ENCODE measurements at places on chromosomes 4 and X.

GRCh38 chr4:151717314-151717713, 43.5 kb downstream of the GATB start:
- DNase-seq = no peak

DNA sequence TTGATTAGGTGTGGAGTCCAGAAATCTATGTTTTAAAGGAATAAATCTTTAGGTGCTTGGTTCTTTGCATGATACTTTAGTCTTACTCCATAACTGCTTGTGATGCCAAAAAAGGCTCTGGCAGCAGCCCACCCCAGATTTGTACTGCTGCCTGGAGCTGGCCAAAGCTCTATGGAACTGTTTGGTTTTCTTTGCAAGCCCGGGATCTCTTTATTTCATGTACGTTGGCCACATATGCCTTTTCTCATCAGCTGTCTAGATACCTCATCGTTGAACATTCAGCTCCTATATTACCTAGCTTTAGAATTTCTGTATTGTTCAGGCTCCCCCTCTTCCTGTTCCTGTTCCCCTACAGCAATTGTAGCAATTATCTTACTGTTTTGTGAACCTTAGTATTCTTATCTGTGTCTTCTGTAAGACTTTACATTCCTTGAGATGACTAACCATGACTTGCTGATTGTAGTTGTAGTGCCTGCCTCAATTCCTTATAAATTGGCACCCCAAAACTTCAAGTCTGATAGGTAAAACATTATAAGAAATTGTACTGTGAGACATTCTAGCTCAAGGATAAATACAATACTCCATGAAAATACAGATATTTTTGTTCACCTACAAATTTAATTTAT, 199.4 kb upstream of the GPRIN3 start:
- DNase-seq = no peak

DNA sequence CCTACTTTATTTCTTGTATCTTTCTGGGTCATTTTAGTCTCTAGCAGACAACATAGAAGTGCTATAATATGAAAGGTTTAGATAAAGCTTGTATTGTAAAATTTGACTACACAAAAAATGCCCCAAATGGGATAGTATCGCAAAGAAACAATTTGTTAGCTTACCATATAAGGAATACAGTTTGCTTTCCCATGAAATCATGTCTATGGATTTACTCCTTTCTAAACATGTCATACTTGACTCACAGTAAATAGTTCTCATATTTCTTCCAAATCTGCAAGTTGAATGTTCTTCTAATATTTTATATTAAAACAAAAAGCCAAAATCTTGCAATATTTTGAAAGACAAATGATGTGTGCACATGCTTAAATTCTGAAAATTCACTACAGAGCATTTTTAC, 103.9 kb downstream of the PPA2 start:
- DNase-seq = no peak

DNA sequence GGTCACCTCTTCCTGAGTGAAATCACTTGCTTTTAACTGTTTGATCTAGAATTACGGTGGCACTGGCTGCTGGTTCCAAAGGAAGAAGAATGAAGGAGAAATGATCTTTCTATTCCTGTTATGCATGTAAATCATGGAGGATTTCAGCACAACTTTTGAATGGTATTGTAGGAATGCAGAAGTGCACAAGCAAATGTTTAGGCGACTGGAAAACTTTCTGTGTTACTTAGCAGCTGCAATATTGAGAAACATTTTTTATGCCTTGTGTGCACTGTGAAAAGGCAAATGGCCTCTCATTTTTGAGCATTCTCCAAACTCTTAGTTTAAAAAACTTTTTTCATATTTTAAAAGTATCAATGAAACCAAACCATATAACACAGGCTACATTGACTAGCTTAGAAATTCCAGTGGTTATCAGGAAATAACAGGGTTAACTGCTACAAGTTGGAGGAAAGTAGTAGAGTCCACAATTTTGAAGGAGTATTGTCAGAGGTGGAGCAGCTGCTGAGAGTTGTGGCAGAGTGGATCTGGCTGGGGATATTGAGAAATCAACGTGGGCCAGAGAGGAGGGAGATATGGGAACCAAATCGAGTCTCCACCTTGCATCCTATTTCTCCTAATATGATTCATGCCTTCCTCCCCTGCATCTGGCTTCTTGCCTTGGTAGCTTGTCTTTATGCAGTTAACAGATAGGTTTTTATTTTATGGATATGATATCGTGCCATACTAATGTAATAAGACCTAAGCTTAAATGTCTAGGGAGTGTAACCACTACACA, 32.0 kb upstream of the FHL1 start:
- DNase-seq = no peak

- DNase-seq = no peak
Measured at GRCh38 chr4:33369446-33369845, 2649.3 kb downstream of the PCDH7 start.

GRCh38 chr4:25901030-25901430, 13.0 kb upstream of the SMIM20 start:
- peak; percentile 70 for DNase-seq

GRCh38 chr4:180203349-180203748, 2039.9 kb upstream of the TENM3 start:
- DNase-seq = no peak

- DNase-seq = peak; percentile 54
Measured at GRCh38 chrX:93673056-93673868, at the start of gene NAP1L3. Gene NAP1L3 (minus strand): TSS chrX:93673578. CDS start chrX:93673304, 274 bp downstream.

GRCh38 chr4:112327965-112328733, 31.0 kb downstream of the ALPK1 start:
- no peak for DNase-seq

GRCh38 chr4:21596521-21596920, 352.1 kb downstream of the KCNIP4 start:
- no peak for DNase-seq

- no peak for DNase-seq
Measured at GRCh38 chr4:148255344-148255720, 186.9 kb downstream of the NR3C2 start.

- DNase-seq = no peak
Measured at GRCh38 chrX:43333543-43333942, 322.6 kb upstream of the MAOA start.

DNA sequence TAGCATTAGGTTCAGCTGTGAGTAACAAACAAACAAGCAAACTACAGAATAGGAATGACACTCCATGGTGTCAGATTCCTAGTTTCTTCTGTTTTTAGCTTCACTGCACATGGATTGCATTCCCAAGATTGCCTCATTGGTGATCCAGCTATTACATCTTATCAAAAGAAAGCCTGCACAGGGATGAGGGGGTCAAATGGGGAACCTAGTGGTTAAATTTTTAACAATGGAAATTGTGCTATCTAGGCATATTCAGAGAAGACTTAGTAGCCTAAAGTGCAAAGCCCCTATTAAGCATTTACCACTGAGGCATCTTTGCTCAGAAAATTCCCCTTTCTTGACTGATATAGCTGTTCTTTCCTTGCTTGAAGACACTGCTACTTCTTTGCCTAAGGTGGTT, 3.9 kb upstream of the TTC29 start:
- DNase-seq = no peak

DNA sequence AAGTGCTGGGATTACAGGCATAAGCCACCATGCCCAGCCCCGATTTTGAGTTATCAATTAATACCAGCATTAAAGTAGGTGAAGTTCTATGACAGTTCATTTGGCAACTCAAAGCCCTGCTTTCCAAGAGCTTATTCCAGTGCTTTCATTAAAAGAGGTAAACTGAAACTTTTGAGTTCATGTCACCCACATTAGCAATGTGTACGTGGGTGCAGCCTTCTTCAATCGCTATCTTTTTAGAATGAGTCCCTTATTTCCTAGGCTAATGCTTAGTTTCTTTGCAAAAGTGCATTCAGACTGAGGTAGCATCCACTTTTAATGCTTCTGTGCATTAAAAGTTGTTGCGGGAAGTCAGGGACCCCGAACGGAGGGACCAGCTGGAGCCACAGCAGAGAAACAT, 26.1 kb upstream of the MTNR1A start:
- no peak for DNase-seq

- no peak for DNase-seq
Measured at GRCh38 chr4:152464030-152464823, 71.7 kb downstream of the FBXW7 start.

- DNase-seq = no peak
Measured at GRCh38 chrX:55039471-55039870, 8.7 kb upstream of the ALAS2 start.

- no peak for DNase-seq
Measured at GRCh38 chrX:10769696-10770619, 149.6 kb upstream of the MID1 start.

- no peak for DNase-seq
Measured at GRCh38 chrX:470686-471085, 84.0 kb upstream of the PPP2R3B start.

GRCh38 chr4:12993923-12994322, 490.2 kb downstream of the RAB28 start:
- no peak for DNase-seq

- DNase-seq = no peak
Measured at GRCh38 chr4:76016393-76016792, 6.9 kb downstream of the CXCL10 start.

GRCh38 chr4:159017323-159018026, 85.4 kb upstream of the RAPGEF2 start:
- no peak for DNase-seq

DNA sequence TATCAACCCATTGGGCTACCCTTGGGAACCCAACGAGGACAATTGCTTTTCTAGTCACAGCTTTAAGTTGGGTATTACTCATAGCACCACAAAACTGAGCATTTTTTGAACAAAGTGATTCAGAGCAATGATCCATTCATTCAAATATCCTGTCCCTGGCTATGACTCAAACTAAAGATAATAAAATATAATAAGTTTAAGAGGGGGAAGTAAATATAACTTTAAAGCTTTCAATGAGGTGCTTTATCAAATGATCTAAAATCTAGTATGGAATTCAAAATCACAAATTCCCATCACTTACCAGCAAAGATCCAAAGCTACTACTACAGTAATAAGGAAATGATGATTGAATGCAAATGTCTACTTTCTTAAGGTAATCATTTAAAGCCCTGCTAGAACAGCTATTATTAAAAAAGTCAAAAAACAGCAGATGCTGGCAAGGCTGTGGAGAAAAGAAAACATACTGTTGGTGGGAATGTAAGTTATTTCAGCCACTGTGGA, 39.8 kb upstream of the S100G start:
- no peak for DNase-seq

DNA sequence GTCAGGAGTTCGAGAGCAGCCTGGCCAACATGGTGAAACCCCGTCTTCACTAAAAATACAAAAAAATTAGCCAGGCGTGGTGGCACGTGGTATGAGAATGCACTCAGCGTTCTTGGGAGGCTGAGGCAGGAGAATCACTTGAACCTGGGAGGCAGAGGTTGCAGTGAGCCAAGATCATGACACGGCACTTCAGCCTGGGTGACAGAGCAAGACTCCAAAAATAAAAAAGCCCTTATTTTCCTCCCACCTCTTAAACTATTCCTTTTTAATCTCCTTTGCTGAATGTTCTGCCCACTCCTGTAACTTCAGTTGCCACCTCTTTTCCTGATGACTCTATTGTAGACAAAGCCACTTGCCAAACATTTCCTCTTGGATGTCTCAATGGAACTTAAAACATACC, 72.6 kb downstream of the TAF1 start:
- no peak for DNase-seq

GRCh38 chrX:38601866-38602265, 40.5 kb downstream of the TSPAN7 start:
- DNase-seq = no peak

- DNase-seq = no peak
Measured at GRCh38 chrX:129629837-129630236, 24.9 kb downstream of the APLN start.

DNA sequence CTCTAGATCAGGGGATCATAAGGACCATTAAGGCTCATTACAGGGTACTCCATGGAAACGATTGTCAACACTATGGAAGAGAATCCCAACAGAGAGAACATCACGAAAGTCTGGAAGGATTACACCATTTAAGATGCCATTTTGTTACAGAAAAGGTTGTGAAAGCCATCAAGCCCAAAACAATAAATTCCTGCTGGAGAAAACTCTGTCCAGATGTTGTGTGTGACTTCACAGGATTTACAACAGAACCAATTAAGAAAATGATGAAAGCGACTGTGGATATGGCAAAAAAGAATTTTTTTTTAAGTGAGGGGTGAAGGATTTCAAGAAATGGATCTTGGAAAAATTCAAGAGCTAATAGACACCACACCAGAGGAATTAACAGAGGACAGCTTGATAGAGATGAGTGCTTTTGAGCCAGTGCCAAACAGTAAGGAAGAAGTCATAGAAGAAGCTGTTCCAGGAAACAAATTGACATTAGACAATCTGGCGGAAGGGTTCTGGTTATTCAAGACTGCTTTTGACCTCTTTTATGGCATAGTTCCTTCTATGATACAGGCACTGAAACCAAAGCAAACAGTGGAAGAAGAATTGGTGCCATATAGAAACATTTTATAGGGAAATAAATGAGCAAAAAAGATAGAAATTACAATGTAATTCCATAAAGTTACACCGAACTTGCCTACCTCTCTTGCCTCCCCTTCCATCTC, 17.3 kb upstream of the LSM6 start:
- no peak for DNase-seq

DNA sequence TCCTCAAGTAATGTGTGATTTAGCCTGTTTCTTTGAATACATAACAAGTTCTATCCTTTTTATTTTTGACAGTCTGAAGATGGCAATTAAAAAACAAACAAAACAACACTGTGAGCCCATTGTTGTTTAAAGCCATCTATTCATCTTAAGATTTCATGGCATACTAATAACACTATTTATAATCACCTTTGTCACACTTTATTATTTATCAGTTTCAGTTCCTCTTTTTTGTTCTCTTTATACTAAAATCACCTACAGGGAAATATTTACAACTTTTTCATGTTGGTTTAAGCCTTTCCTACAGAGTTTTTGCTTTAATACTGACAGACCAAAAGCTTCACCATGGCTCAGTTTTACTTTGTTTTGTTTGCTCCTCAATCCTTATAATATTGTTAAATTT, 247.4 kb upstream of the CTSO start:
- no peak for DNase-seq

DNA sequence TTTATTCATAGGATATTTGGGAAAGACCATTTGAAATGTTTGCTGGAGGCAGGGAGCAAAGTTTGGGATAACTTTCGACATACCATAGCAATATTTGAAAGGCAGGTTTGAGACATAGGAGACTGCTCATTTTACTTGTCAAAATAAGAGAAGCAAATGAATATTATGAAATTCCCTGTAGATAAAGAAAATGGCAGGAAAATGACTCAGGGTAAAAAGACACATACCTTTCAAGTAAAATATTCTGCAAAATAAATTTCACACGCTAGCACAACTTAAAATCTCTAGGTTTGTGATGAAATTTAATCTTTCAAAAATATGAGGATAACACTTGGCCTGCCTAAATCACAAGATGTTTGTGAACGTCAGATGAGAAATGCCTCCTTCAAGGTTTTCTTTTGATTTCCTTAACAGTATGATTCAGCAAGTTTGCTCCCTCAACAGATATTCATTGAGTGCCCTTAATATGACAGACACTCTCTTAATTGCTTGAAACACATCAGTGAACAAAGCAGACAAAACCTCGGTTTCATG, 6.6 kb downstream of the TMEM156 start:
- no peak for DNase-seq

GRCh38 chr4:79367096-79367495, 40.9 kb downstream of the GK2 start:
- DNase-seq = no peak
